ENCODE measurements at places on chromosomes 11 and 22.

DNA sequence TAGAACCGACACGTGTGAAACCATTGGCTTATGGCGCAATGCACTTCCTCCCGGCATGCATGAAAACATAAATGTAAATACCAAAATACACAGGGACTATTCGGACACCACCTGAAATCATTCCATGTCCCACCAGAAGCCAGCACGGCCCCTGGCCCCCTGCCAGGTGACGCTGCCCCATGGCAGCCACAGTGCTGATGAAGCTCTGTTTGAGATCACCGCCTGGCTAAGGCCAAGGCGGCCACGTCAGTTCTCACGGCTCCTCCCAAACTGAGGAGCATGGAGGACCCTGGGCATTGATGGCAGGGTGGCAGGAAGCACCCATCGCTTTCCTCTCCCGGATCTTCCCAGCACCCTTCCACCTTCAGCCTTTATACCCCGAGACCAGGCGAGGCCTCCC lies 89.5 kb downstream of the CDKN1C start:
- no peak for DNase-seq

- DNase-seq = no peak
Observed at GRCh38 chr22:21937041-21937820, 15.4 kb downstream of the PPM1F start.

DNA sequence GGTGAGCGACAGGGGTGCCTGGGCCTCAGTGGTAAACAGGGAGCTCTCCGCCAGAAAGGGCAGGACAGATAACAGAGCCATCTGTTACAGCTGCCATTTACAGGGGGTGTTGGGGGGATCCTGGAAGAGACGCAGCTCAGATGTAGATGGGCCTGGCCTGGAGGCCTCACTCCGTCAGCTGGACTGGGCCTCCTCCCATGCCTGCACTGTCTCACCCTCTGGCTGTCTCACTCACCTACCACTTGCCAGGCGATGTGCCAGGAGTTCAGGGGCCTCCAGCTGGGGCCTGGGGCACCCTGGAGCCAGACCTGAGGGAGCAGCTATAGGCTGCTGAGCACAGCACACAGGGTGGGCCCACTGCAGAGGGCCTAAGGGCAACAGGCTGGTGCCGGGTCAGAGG lies 16.3 kb upstream of the SUSD2 start:
- DNase-seq = no peak

GRCh38 chr11:133065847-133066485 lies 466.3 kb downstream of the OPCML start:
- no peak for DNase-seq

DNA sequence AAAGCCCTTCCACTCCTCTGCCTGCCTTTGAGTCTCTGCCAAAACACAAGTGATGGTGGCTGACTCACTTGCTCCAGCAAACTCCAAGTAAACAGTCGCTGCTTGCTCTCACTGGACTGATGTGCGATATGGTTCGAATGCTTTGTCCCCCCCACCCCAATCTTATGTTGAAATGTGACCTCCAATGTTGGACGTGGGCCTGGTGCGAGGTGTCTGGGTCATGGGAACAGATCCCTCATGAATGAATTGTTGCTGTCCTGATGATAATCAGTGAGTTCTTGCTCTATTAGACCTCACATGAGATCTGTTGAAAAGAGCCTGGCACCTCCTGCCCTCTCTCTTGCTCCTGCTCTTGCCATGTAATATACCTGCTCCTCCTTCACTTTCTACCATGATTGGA lies 747.9 kb downstream of the OPCML start:
- no peak for DNase-seq

DNA sequence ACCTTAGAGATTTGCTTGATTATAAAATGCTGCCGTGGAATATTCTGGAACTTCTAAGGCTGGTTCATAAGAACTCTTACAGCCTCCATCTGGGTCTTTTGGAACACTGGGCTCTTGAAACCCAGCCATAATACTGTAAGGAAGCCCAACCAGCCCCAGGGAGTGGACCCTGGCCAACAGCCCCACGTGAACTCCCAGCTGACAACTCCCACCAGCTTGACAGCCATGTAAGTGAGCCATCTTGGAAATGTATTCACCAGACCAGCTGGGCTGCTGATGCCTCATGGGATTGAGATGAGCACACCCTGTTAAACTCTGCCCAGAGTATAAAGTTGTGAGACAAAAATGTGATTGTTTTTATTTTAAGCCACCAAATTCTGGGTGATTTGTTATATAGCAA lies 378.7 kb upstream of the RAG2 start:
- DNase-seq = peak; percentile 21

DNA sequence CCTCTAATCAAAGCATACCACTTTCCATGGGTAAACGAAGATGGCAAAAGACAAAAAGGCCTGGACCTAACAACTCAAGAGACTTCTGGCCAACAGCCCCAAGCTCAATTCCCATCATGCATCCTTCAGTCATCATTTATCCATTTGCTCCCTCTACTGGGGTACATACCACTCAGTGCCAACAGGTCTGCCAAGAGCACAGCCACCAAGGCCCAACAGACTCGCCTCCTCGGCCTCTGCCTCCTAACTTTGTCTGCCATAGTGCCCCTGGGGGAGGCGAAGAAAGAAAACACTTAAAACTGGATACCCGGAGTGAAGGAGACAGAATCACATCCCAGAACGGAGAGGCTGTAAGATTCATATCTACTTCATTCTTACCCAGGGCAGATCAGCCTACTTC lies 1.1 kb downstream of the HYOU1 start:
- DNase-seq = no peak
